ENCODE measurements at places on chromosomes 7 and 10.

DNA sequence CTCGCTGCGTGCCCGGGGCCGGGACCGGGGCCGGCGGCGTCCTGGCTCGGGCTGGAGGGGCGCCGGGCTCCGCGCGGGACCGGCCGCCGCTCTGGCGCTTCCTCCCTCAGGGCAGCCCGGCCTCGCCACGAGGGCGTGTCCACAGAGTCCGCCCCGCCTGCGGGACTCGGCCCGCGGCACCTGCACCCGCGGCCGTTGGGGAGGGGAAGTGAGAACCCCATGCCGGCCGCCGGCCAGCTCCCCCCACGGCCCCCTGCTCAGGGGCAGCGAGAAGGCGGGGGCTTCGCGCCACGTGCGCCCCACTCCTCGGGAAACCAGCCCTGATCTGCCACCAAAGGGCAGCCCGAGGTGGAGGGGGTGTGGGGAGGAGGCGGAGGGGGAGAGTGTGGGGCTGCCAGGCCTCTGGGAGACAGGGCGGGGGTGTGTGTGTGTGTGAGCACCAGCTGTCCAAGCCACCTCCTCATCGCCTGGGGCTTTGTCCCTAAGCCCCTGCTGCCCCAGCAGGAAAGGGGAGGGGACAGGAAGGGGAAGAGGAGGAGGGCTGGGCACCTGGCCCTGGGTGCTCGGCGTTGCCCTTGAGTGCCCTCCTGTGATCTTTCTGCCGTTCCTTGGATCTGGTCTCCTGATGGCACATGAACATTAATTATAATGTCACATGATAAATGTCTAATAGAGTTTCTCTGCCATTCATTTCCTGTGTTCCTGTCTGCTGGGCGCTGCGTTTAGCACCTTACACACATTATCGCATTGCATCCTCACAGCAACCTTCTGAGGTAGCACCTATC is at the start of gene PIK3AP1:
TSS of gene PIK3AP1 (minus strand) at position 93 of the 785 bp plus-strand sequence. CDS start 120 bp downstream, outside the sequence.
- DNase-seq = no peak

DNA sequence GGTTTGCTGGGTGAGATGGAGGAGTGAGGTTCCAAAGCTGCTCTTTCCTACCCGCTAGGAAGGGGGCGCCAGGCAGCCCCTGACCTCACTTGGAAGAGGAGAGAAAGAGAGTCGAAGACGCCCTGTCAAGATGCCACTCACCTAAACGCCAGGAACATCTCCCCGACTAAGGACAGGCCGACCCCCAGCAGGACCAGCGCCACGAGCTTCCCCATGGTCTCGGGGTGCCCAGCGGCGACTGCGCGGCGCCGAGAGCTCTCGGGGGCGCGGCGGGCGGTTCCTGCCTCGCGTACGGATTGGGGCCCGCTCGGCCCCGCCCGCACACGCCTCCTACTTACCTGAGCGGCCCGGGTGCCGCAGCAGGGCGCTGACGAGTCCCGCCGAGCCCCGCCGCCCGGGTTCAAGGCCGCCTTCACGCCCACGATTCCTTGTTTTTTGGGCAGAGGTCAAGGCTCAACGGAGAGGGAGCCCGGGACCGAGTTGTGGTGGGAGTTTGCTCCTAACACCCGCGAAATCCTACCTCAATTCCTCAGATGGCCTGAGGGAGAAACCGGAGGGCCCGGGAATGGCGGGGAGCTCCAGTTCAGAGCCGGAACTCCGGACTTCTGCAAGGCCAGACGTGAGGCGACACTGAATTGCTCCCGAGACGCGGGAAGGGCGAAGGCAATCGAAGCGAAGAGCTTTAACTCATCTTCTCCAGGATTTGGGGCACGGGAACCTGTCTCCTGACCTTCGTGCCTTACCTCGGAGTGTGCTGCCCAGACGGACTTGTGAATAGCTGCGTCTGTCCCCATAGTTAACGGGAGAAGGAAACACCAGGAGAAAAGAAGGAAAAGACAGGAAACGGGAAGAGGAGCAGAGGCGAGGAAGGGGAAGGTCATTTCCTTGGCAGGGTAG is at the start of gene PON3:
TSS of gene PON3 (minus strand) at position 240 of the 897 bp plus-strand sequence. CDS start at position 215, 25 bp downstream.
- DNase-seq = no peak

DNA sequence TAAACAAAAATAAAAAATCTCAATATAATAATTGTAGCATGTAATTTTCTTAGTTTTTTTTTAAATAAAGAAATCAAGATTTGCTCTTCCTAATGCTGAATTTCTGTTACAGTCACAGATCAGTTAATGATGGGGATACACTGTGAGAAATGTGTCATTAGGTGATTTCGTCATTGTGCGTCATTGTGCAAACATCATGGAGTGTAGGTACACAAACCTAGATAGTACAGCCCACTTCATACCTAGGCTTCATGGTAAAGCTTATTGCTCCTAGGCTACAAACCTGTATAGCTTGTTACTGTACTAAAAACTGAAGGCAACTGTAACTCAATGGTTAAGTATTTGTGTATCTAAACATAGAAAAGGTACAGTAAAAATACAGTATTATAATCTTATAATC is 74.4 kb upstream of the LSM8 start:
- no peak for DNase-seq

- DNase-seq = no peak
Measured at GRCh38 chr7:36013246-36014014, 139.6 kb upstream of the EEPD1 start.

- DNase-seq = no peak
Measured at GRCh38 chr7:96426027-96426426, 104.1 kb upstream of the SLC25A13 start.

- no peak for DNase-seq
Measured at GRCh38 chr10:92265687-92266258, 25.1 kb downstream of the CPEB3 start.

- DNase-seq = no peak
Measured at GRCh38 chr7:4659551-4660286, 22.4 kb upstream of the FOXK1 start.

GRCh38 chr7:117237646-117238045 is 85.2 kb downstream of the WNT2 start:
- no peak for DNase-seq

- DNase-seq = no peak
Measured at GRCh38 chr7:96174812-96175211, 147.1 kb downstream of the SLC25A13 start.

DNA sequence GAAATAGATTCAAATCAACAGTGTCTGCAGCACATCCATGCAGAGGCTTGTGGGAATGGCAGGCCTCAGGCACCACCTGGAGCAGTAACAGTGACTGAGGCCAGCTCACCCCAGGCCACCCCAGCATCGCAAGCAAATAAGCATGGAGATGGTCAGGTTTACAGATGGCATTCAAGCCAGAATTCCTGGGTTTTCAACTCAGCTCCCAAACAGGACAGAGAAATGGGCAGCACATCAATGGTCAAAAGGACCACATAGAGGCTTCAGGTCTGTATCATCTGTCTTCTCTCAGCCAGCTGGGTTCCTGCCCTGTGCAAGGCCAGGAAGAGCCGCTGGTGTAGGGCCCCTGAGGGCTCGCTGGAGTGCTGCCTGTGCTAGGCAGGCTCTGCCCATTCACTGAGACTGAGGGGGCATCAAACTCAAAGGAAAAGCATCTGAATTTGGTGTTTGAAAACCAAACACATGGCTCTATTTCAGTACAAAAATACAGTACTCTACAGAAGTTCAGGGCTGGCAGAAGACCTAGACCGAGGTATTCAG is 112.5 kb downstream of the KMT2E start:
- DNase-seq = no peak

- DNase-seq = peak; percentile 8
Measured at GRCh38 chr7:4549681-4550080, 132.4 kb upstream of the FOXK1 start.

DNA sequence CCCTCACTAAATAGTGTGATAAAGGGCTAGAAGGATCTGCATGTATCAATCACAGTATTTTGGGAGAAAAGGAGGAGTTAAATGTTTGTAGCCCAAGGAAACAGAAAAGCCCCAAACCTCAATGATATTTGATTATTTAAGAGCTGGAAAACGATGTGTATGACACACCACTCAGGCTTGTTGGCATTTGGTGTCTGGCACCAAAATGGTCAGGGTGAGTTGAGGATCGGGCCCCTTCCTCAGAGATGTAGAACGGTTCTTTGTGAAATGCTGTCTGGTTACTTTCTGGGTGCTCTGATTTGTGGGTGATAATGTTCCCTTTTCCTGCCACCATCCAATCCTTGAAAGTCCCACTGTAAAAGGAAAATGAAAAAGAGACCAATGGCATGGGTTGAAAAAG is 113.7 kb downstream of the CCDC3 start:
- DNase-seq = no peak

- DNase-seq = peak; percentile 59
Measured at GRCh38 chr10:32957341-32958084, 517 bp downstream of the ITGB1 start.

GRCh38 chr7:28575241-28575643 is 162.9 kb downstream of the CREB5 start:
- no peak for DNase-seq

GRCh38 chr10:120041807-120042559 is 149.5 kb downstream of the SEC23IP start:
- DNase-seq = no peak

DNA sequence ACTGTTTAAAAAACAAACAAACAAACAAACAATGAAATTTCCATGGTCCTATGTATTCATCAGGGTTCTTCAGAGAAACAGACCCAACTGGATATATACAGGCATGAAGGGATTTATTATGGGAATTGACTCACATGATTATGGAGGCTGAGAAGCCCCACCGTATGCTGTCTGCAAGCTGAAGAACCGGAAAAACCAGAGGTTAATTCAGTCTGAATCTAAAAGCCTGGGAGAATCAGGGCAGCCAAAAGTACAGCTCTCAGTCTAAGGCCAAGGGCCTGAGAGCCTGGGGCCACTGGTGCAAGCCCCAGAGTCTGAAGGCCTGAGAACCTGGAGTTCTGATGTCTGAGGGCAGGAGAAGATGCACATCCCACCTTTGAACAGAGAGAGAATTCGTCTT is 163.5 kb downstream of the MDFIC start:
- no peak for DNase-seq

- DNase-seq = no peak
Measured at GRCh38 chr7:6286486-6286885, 14.1 kb upstream of the CYTH3 start.

- no peak for DNase-seq
Measured at GRCh38 chr7:137269240-137269639, 74.3 kb downstream of the PTN start.

DNA sequence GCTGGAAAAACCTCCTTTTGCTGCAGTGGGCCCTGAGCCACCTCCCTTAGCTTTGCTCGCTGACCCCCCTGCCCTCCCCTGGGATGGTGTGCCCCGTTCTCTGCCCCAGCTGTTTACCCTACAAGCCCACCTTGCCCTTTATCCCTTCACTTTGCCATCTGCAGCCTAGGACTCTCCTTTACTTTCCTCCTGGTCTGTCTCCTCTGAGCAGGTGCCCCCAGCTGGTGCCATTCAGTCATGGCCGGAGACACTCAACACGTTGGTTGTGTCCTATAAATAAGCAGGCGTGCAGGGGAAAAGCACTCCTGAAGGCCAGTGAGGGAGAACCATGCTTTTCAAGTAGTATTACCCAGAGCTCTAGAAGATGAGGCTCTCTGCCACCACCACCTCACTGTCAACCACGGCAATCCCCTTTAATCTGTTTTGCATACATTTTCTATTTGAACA is 6.1 kb downstream of the RASSF4 start:
- no peak for DNase-seq

DNA sequence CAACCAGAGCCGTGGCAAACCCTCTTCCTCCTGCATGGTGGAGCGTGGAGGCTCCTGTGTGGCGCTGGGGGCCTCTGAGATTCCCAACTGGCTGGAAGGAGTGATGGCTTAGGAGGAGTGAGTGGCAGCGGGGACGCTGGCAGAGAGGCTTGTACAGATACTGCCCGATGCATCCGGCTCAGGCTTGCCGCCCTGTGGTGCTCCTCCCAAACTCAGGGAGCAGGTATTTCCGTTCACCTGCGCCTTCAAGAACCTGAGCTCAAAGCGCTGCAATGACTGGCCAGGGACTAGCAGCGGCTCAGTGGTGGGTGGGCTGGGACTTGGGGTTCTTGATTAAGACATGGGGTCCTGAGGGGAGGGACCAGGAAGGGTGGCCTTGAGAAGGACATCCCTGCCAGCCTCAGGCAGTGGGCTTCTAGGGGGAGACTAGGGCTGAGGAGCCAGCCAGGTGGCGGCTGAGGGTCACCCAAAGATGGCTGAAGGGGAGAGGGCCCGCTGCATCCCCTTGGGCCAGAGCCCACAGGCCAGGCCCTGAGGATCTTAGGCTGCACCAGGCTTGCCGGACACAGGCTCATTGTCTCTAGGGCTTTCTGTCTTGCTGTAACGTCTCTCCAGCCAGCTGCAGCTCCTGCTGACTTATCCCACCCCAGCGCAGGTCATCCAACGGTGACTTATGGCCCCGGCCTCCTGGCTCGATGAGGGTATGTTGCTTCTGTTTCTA is 3.2 kb downstream of the ZNF775 start:
- no peak for DNase-seq

DNA sequence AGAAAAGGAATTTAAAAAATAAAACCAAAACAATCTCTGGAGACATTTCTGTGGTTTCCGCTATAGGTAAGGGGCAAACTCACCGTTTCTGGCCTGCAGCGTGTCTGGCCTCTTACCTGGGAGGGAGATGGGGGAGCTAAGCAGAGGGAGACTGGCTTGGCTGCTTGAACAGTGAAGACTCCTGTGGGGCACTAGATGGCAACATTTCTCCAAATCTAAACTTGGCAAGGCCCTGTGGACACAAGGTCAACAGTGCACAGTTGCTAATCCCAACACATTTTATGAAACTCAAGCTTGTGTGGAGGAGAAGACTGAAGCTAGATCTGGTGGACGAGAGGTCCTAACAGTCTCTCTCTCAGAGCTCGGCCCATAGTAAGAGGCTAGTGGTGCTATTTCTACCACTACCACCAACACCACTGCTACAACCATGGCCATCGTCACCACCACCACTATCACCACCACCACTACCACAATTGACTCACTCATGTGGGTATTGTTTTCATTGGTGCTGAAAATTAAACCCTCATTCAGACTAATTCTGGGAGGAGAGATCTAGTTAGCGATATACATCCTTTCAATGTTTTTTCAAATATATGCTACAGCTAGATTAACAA is 28.4 kb upstream of the CDHR3 start:
- DNase-seq = peak; percentile 19

GRCh38 chr10:88941026-88941425 is 11.5 kb downstream of the ACTA2 start:
- DNase-seq = no peak

DNA sequence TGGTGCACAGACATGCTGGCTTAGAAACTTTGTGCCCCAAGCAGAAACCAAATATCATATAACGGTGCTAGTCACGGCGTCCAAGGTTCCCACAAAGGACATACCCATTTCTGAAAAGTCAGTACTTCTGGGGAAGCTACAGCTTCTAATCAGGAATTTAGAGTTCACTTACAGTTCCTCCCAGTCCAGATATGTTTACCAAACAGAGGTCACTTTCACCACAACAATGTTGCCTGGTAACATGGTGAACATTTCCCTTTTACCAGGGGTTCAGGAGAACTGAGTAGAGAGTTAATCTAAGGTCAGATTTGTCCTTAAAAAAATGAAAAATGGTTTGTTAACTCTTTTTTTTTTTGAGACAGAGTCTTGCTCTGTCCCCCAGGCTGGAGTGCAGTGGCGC is 265.9 kb upstream of the MKLN1 start:
- no peak for DNase-seq

Data from nucleus accumbens (tissue), 56 donors.